Effector memory CD4-positive, alpha-beta T cell (primary cell): ENCODE measurements at places on chromosomes 6 and 20.

GRCh38 chr6:37072526-37072925 is 67.1 kb downstream of the FGD2 start:
- H3K4me1 ChIP-seq, result no peaks in the 10 kb centered on the region
- no peaks in the 10 kb centered on the region for H3K27me3 ChIP-seq

DNA sequence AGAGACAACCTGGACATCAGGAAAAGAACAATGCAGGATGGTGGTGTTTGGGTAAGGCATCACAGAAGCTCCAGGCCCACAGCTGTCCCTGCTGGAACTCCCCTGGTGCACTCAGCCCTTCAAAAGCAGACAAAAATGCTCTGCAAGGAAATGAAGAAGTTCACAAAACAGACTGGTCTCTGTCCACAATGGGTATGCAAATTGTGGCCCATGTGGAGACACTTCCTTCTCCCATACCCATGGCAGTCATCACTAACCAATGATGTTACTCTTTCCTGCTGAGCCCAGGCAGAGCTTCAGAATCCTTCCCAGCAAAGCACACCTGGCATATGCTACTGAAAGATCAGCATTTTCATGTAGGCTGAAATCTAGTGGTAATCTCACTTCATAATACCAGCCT is 42.6 kb upstream of the PXDC1 start:
- no peak for DNase-seq
- H3K27me3 ChIP-seq, result no peaks in the 10 kb centered on the region
- no peak overlapping the region for H3K4me3 ChIP-seq
- no peak overlapping the region for H3K27ac ChIP-seq
- no peaks in the 10 kb centered on the region for H3K4me1 ChIP-seq
- H3K36me3 ChIP-seq, result no peaks in the 10 kb centered on the region

GRCh38 chr6:42199106-42199981 is 4.6 kb upstream of the GUCA1B start:
- no peak for DNase-seq
- H3K27me3 ChIP-seq, result no peaks in the 10 kb centered on the region
- no peak overlapping the region for H3K27ac ChIP-seq

- no peaks in the 10 kb centered on the region for H3K36me3 ChIP-seq
- H3K4me3 ChIP-seq, result no peak overlapping the region
- H3K27me3 ChIP-seq, result no peaks in the 10 kb centered on the region
- no peak for DNase-seq
- no peaks in the 10 kb centered on the region for H3K4me1 ChIP-seq
- H3K27ac ChIP-seq, result no peak overlapping the region
Measured at GRCh38 chr20:59429396-59429795, 129.0 kb downstream of the EDN3 start.

DNA sequence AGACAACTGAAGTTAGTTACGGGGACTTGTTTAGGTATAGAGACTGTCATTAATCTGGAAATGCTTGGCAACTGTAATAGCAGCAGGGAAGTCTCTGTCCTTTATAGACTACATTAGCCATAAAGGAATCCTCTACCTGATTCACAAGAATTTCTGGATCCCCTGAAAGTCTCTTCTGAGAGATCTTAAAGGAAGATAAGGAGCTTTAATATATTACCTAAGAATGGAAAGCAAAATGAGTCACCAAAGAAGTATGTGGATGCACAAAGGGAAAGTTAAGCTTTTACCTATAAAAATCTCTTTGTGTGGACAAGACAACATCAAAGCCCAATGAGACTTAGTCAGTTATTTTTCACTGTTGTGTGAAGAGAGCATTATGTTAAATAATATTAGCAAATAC is 92.2 kb upstream of the RSPO3 start:
- no peaks in the 10 kb centered on the region for H3K4me1 ChIP-seq
- H3K36me3 ChIP-seq, result no peaks in the 10 kb centered on the region
- DNase-seq, result no peak
- no peak overlapping the region for H3K4me3 ChIP-seq
